Stimulated activated CD8-positive, alpha-beta memory T cell treated with anti-CD3 and anti-CD28 coated beads, Interleukin-4, amount 100 ng/mL, for 1 hour (primary cell): ENCODE measurements at places on chromosomes 12 and 14.

- no peak for DNase-seq
Measured at GRCh38 chr12:88816201-88816600, 235.9 kb upstream of the KITLG start.

DNA sequence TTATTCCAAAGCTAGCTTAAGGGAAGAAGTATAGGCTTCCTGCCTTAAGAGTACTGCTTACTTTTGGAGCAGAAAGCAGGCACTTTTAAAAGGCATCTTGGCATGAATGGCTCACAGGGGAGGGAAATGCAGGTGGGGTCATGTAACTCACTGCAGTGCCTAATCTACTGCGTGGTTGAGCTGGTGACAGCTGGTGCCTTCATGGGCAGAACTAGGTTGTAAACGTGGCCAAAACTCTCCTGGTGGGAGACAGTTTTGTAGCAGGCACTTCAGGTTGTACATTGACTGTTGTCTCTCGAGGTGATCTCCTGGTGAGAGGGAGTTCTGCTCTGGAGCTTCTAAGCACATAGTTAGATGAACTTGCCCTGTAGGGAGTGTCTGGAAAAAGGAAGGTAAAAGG lies 962.5 kb downstream of the DIO2 start:
- DNase-seq, result no peak

- DNase-seq, result no peak
Measured at GRCh38 chr12:26808766-26809476, 24.1 kb downstream of the ITPR2 start.

DNA sequence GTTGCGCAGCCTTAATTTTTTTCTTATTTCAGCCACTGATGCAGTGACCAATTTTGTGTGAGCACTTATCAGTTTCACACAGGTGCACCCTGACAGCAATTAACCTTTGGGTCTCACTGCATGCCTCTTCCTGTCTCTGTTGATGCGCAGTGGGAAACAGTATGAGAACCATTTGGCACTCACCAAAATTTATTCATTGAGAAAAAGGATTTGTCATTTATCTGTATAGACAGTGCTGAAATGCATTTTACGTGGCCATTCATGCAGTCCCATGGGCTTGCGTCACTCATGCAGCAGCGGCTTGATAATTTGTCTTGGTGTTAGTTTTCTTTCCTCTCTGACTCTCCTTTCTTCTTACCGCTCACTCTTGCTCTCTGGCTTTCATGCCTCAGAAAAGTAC lies 157.5 kb downstream of the C12orf75 start:
- DNase-seq, result no peak

GRCh38 chr12:82480606-82481005 lies 122.3 kb downstream of the METTL25 start:
- DNase-seq, result no peak
